Stimulated activated CD4-positive, alpha-beta T cell treated with anti-CD3 and anti-CD28 coated beads, Interleukin-2, amount 100 ng/mL, for 24 hours (primary cell): ENCODE measurements at places on chromosomes 11 and 22.

GRCh38 chr22:19455585-19456370, 8.3 kb upstream of the C22orf39 start:
- no peak for DNase-seq

DNA sequence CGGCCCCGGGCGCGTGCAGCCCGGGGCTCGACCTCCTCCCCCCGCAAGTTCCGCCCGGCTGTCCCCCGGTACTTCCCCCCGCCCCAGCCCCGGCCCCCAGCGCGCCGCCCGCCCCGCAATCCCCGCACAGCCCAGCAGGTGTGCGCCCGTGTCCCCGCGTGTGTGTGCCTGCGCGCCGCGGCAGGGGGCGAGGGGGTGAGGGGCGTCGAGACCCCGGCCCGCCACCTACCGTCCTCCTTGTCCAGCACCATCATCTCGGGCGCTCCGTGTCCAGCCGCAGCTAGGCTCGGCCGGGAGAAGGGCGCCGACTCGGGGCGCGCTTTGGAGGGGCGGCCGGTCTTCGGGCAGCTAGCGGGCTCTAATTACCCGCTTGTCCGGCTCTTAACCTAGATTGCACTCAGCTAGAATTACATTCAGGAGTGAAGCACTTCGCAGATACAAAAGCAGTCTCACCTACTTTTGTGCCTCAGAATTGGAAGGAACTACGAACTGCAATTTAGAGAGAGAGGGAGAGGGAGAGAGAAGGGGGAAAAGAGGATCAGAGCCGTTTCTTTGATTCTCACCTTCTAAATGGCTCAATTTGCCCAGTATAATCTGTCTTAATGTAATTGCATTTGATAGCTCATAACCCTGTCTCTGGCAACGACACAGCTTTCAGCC, 439 bp downstream of the LMO1 start:
- no peak for DNase-seq

GRCh38 chr22:37274380-37274862, 7.9 kb upstream of the CYTH4 start:
- no peak for DNase-seq

DNA sequence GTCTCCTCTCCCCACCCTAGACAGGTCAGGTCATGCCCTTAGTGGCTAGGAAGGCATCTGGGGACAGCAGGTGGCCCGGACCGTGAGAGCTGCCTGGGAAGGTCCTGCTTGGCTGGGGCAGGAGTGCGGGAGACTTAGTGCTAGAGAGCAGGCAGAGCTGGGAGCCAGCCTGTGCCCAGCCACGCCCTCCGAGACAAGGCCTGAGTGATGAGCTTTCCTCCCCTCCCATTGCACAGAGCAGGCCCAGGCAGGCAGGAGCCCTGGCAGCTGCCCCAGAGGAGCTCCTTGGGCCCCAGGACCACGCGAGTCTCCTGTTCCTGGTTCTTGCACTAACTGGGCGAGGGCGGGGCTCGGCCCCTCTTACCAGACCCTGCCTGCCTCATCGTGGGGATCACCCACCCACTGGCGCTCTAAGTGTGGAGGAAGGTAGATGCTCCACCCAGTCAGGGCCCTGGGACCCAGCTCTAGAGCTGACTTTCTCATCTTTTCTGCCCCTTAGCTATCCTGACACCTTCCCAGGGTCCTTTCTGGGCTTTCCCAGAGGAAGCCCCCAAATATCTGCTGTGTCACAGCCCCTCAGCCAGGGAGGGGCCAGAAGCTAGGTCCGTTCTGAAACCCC, 44.9 kb downstream of the MACROD1 start:
- DNase-seq = no peak

GRCh38 chr11:61610905-61611304, 30.0 kb upstream of the SYT7 start:
- no peak for DNase-seq

- no peak for DNase-seq
Measured at GRCh38 chr11:131025020-131025419, 108.7 kb upstream of the SNX19 start.
